SW480 (cell line): ENCODE measurements at places on chromosomes 1 and 21.

DNA sequence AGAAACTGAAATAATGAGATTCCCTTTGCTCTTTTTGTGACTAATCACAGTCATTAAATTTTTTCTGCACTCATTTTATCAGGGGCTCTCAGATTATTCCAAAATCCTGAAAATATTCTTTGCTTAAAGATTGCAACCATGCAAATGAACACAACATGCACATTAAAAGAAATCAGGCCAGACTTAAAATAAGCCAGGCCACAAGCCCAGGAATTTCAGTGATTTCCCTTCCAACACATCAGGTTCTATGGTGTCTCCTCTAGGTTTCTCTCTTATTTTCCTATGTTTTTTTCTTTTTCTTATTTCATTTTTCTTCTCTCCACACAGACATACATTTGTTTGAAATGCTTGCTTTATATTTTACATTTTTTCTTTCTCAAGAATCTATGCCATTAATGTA is 65.3 kb downstream of the NIBAN1 start:
- DNase-seq = no peak

DNA sequence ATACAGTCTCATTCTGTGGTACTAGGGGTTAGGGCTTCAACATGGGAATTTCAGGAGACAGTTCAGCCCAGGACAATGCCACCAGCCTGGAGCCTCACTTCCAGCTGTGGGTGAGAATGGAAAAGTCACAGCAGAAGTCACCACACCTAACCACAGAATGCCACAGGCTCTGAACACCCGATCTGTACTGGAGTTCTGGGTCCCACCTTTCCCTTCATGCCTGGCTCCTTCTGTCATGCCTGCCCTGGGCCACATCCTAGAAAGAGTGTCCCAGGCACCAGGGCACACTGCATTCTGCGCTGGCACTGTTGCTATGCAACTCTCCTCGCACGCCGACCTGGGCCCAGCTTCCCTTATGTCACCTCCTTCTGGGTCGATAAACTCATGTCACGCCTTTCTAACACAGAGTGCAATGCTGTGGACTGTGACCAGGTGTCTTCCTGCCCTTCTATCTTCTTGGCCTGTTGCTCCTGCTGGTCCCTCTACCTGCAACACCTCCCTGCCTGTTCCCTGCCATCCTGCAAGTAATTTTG is 21.2 kb downstream of the RCSD1 start:
- DNase-seq = peak; percentile 56

DNA sequence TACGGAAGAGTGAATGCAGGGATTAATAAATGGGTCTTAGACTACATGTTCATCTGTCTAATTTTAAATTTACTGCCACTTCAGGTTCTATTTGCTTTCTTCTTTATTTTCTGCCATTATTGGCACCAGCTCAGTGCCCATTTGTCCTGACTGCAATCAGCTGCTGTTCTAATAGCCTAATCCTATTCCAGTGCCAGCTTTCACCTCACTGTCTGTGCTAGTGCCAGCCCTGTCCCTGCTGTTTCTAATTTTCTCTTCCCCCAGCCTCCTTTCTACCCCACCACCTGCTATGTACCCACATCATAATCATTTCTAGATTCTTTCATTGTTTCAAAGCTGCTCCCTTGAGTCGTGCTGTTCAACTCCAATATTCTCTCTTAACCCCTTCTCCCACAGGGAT is 86.4 kb downstream of the KCNK1 start:
- no peak for DNase-seq

DNA sequence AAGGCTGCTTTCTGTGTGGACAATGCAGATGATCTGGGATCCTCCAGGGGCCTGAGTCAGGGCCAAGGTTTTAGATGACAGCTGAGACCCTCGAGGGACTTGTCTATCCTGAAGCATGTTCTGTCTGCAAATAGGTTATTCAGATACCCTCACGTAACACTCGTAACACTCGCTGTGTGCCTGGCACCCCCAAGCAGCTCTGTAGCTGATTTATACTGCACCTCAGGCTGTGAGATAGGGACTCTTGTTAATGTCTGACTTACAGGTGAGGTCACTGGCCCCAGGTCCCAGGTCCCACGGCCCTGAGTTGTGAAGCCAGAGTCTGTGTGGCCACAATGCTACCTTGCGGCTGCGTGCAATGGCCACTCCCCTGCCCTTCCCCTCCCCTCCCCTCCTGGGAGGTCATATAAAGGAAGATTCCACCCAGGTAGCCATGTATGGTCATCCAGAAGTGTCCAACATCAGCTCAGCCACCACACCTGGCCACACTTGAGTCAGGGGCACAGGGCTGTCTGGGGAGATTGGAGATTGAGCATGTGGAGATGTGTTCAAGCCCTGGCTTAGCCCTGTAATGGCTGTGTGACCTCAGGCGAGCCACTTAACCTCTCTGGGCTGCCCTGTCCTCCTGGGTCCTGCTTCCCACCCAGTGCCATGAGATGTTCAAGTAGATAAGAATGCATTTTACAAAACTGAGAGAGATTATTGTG is 687.7 kb downstream of the MATN1 start:
- no peak for DNase-seq

DNA sequence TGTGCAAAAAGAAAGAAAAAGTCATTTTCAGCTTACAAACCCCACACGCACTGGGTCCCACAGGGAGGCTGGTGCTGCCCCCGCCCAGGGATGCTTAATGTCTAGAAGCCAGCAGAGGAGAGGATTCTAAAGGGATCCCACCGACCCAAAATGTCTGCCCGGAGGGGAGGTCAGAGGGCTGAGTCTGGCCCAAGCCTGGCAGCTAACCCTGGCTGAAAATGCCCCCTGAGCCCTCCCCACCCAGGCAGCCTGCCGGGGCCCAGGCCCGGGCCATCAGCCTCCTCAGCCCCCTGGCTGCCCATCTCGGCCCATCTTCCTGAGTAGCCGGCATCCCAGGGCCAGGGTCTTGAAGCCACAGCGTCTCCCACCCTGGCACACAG is 33.5 kb downstream of the ACOT7 start:
- DNase-seq = no peak

GRCh38 chr1:162566870-162567269 is 5.3 kb downstream of the UAP1 start:
- DNase-seq = no peak

DNA sequence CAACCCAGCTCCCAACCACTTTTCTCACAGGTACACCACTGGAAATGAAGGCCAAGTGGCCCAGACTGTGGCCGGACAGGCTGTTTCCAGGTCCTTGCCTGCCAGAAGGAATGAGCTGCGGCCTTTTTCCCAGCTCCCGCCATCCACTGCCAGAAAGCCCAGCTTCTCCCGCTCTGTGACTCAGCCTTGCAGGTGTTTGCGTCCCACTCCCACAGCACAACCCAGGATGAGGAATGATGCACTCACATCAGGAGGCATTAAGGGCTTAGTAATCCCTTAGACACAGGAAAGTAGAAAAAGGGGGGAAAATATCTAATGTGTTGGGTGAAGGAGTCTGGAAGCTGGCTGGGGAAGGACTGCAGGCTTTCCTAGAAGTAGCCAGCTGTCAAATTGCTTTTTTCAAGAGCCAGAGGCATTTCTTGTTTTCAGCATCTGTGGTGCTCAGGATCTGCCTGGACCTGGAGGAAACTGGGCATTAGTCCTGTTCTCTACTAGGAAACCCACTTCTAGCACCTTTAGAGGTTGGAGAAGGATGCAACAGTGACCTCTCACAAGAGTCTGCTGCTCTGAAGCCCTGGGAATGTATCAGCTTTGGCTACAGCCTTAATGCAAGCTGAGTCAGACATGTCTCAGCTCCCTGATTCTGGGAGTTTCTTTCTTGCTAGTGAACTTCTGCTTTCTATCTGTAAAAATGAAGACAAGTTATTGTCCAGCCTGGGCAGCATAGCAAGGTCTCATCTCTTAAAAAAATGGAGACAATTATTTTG is 13.2 kb upstream of the MAP1LC3C start:
- DNase-seq = no peak

DNA sequence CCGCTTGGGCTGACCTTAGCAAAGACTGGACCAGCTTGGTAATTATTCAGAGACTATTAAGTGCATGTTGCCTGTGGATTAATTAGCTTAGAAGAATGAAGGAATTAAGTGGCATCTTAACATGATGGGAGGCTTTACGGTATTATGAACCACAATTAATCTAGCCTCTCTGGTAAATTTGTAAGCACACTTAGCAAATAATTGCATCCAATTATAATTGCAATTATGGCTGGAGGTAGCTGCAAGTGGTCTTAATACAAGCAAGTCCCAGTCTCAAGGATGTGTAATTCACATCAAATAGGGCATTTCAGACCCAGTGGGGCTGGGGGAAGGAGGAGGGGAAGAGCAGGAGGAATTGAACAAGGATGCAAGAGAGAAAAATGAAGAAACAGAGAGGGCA is 151.6 kb downstream of the CNIH3 start:
- DNase-seq = no peak

GRCh38 chr1:51941528-51941927 is 49.0 kb downstream of the RAB3B start:
- DNase-seq = no peak

DNA sequence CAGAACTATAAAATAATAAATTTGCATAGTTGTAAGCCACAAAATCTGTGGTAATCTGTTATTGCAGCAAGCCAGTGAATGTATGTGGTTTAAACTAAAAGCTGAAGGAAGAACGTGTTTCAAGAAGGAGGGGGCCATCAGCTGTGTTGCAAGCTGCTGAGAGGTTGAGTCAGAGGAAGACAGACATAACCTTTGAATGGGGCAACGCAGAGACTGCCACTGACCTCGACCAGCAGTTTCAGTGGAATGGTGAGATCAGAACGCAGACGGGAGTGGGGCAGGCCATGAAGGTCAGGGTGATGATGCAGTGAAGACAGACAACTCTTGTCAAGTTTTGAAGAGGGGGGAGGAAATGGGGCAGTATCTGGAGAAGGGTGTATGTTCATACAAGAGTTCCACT is 23.2 kb upstream of the QSOX1 start:
- DNase-seq = no peak

DNA sequence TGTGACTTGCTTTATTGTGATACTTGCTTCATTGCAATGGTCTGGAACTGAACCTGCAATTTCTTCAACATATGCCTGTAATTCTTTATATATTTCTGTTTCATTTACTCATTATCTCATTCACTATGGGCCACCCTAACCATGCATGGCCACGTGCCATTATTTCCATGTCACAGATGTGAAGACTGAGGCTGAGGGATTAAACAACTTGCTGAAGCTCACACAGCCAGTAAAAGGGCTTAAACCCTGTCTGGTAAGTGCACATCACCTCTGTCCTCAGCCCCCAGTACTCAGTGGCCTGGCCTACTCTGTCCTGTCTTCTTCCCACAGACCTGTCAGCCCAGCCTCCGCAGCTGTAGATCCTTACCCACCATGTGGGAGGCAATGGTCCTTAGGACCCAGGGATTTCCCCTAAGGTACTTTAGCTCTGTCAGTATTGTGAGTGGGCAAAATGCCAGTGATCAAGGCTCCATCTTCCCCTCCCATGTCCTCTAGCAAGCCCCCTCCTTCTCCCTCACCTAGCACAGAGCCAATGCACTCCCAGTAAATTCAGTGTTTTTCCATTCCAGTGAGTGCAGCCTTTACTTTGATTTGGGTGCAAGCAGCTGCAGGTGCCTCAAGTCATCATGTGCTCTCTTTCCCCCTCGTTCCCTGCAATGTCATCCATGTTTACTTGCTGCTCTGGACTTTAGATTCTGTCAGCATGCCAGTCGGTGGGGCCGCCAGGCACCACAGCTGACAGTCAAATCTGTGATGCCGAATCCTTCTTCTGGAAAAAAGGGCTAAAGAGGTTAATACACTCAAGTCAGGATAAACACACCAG is 228.2 kb upstream of the PROX1 start:
- no peak for DNase-seq

DNA sequence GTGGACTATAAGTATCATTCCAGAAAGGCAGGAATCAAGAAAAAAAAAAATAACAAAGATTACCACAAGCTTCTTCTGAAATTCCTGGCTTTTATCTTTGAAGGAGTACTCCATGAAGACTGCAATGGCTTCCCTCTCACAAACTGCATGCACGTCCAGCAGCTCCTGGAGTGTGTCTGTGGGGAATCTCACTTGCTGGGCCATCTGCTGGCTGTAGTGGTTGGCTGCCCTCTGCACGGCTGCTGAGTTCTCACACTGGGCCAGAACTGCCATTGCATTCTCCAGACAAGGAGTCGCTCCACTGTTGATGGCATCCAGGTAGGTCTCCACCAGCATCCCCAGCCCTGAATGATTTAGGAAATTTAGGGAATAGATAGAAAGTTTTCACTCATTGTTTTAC is 23.3 kb upstream of the GBP2 start:
- no peak for DNase-seq

GRCh38 chr1:22850681-22851080 is 122.0 kb downstream of the LACTBL1 start:
- no peak for DNase-seq

DNA sequence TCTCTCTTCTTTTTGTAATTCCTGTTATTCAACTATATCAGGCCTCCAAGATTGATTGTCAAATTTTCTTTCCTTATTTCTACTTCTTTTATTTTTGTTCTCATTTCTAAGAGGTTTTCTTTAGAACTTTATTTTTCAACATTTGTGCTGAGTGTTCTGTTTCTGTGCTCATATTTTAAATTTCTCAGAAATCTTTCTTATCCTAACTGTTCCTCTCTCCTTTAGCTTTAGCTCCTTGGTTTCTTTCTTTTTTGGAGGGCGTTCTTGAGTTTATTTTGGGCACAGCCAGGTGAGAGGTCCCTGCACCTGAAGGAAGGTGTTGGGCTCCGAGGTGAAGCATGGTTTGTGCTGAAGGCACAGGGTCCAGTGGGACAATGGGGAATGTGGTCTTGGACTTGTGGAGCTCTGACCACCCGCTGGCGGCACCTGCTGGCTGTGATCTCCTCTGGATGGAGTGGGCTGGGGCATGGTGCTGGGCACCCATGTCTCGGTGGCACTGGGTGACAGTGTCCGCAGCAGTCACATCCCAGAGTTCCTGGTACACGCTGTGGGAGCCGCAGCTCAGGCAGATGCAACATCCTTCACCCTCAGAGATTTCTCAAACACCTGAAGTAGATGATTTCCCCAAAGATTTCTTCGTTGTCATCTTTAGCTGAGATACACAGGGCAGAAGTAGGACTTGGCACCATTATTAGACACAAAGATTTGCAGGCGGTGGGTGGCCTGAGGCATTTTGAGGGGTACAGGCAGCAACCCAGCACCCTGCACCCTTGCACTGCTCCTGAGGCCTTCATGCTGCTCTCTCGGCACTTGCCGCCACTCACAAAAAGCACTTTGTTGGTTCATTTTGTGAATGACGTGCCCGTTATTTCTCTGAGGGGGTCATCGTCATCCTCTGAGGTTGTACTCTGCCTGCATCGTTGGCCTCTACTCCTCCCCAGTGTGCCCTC is 38.2 kb upstream of the DIP2A start:
- no peak for DNase-seq
